ENCODE measurements at places on chromosomes 3 and 15.

GRCh38 chr3:54858093-54858785, 69.6 kb downstream of the LRTM1 start:
- no peak for DNase-seq

DNA sequence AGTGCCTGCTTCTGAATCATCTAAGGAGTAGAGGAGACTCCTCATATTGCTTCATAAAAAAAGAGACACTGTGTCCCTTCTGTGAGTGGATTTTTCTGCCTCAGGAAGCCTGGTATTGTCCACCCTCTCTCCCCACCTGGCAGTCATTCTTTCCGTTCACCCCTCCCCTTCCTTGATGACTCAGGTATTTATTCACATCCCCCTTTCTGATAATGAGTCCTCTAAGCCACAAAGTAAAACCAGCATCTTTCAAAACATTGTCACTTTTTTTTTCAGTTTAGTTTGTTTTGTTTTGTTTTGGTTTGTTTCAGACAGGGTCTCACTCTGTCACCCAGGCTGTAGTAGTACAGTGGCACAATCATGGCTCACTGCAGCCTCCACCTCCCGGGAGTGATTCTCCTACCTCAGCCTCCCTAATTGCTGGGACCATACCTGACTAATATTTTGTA, 65.2 kb upstream of the UBE2E1 start:
- no peak for DNase-seq

DNA sequence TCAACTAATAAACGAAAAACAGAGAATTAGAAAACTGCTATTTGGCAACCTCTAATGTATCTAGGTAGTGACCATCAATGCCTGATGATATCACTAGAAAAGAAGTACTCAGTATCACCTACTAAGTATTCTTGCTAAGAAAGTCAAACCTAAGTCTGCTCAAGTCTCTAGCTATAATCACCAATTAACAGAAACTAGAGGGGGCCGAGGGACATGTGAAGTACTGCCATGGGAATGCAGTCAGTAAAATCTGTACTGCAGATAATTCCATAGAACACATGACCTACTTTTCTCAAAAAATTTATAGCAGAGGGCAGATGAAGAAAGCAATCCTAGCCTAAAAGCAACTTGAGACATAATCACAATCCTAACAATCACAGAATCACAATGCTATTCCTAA, 51.4 kb downstream of the CPEB1 start:
- DNase-seq, result no peak

DNA sequence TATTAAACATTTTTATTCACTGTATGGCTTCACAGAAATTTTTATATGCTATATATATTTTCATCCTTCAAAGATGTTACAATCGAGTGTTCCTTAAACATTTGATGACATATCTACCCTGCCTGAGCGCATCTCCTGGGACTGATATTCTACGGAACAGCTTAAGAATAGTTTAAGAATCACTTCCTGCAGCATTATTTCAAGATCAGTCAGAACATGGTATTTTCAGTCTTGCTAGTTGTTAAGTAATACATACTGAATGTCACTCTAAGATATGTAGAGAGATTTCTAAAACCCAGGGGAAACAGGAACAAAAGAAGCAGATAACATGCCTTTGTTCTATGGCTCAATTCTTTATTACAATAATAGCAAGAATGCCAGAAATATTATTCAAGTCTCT, 8.7 kb downstream of the COL8A1 start:
- no peak for DNase-seq

GRCh38 chr15:48233246-48233645, 27.1 kb downstream of the SLC12A1 start:
- no peak for DNase-seq

DNA sequence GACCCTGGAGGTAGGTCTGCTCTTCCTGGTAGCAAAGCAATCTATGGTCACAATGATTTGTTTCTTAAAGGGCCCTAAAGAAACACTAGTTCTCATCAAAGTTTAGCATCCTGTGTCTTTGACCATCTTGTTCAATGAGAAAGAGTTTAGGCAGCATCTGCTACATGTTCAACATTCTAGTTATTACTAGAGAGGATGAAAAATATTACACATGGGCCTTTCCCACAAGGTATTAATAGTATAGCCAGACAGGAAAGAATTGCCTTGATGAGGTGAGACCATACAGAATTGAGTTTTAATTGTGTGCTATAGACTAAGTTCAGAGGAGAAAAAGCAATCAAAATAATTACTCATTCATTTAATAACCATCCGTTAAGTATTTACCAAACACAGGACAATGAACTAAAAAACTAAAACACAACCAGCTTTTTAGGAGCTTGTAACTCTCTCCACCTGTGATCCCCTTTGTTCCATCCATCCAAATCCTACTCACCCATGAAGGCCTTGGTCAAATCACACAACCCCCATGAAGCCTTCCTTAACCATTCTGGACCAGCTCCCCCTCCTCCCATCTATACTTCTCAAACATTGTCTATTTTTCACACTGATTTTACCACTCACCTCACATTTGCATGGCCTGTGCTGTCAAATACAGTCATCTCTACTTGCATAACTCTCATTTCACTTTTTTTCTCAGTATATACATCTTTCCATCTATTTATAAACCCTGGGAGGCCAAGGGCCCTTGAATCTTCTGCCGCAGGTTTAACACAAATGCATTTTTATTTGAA, 122.9 kb downstream of the RORA start:
- no peak for DNase-seq

DNA sequence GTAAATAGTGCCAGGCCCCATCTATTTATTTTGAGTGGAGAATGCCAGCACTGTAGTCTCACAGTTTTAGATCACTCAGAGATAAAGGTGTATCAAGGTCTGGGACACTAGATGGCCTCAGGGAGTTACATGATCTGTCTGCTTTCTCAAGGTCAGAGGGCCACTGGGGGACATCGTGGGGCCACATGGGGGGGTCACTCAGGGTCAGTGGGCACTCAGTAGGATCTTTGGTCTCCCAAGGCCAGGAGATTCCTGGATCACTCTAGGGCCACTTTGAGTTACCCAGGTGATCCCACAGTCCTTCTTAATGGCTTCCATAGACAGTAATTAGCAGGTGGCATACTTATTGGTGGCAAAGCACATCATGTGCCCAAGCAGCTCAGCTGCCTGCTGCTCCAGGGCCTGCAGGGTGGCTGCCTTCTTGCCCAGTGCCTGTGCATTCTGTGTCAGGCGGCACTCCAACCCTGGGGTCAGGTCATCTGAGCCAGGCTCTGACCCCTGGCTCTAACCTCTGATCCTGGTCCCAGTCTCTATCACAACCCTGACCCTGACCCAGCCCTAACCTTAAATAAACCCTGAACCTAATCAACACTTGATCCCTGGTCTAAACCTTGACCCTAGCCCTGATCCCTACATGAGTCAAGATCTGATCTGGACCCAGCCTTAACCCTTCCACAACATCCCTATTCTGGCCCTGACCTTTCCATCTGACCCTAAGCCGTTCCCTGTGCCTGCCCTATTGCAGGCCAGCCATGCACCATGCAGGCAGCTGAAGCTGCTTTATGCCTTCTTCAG, 1.8 kb upstream of the LAMB2 start:
- DNase-seq, result no peak

DNA sequence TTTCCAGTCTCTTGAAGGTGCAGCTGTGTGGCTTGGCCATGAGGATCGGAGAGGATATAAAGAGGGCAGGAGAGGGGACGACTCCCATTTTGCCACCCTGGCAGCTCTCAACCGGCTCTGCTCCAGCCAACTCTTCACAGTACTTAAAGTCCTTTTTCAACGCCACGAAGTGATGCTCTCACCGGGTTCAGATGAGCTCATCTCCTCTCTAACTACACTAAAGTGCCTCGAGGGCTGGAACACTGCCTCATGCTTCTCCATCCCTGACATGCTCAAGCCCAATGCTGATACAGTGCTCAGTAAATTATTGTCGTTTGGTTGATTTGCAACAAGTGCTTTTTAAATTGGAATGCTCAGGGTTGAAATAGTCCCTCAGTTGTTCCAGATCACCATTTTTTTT, 97.8 kb downstream of the GTPBP8 start:
- DNase-seq, result no peak

DNA sequence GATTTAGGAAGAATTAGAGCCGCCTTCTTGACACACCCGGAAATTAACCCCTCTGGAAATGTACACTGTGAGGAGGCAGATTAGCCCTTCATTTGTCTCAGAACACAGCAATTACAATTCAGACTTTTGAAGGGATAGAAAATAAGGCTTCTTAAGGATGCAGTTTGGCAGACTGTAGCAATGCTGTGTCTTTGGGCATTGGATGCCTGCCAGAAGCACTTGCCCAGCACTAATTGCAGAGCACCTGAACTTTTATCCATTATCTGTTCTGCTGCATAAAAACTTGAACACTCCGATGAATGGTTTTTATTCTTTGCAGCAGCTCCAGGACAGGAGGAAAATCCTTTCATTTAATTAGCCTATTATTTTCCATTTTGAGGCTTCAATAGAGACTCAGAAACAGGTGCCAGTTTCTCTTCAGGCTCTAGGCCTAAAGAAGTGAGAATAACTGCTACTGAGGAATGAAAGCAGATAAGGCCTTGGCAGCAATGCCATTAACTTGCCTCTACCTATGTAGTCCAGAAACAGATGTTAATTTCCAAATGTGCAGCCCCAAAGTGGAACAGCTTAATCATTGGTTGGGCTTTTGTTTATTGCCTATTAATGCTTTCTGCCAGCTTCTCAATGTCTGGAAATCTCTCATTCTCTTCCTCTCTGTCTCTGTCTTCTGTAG, 418.5 kb downstream of the NSUN3 start:
- no peak for DNase-seq

GRCh38 chr3:141105828-141106628, 54.9 kb downstream of the SPSB4 start:
- DNase-seq, result peak; percentile 63

- DNase-seq, result no peak
These were observed 4.4 kb upstream of the FOXP1 start for GRCh38 chr3:71587958-71588357.

DNA sequence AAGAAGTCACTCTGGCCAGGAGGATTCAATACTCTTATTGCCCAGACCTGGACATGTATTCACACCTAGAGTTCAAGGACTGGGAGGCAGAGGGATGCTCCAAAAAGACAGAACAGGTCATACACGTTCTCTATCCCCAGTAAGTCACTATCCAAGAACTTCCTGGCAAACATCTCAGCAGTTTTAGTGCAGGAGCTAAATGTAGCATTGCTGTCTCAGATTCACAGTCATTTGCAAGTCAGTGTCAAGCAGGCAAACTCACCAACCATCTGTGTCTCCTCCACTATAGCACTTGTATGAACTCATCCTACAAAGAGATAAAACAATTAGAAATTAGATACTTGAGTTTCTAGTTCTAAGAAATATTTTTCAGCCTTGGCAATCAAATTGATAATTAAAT, 38.4 kb downstream of the ABHD17C start:
- DNase-seq, result no peak

- DNase-seq, result no peak
These were observed 222.3 kb upstream of the LINGO1 start for GRCh38 chr15:77854980-77855379.

GRCh38 chr15:90209591-90209990, 8.5 kb downstream of the SEMA4B start:
- DNase-seq, result no peak

- DNase-seq, result peak; percentile 62
These were observed 675 bp downstream of the RBM15B start for GRCh38 chr3:51391566-51392354.

DNA sequence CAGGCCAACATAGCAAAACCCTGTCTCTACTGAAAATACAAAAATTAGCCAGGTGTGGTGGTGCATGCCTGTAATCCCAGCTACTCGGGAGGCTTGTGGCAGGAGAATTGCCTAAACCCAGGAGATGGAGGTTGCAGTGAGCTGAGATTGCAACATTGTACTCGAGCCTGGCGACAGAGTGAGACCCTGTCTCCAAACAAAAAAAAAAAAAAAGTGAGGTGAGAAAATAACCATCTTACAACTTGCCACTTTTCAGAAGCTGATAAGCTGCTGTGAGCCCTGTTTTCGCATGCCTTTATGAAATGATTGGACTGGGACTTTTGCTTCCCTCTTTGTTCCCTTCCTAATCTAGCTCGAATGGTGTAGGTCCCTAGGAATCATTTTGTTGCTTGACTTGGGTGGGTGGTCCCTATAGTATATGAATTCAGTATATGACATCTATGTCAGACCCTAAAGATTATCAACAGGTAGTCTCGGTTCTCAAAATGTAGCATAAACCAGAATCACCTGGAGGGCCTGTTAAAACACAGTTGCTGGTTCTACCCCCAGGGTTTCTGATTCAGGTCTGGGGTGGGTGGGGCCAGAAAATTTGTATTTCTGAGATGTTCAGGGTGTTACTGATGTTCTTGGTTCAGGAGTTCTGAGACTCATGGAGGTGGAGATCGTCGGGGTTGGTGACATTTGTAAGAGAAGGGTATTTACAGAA, 107.9 kb downstream of the FNDC3B start:
- DNase-seq, result no peak

DNA sequence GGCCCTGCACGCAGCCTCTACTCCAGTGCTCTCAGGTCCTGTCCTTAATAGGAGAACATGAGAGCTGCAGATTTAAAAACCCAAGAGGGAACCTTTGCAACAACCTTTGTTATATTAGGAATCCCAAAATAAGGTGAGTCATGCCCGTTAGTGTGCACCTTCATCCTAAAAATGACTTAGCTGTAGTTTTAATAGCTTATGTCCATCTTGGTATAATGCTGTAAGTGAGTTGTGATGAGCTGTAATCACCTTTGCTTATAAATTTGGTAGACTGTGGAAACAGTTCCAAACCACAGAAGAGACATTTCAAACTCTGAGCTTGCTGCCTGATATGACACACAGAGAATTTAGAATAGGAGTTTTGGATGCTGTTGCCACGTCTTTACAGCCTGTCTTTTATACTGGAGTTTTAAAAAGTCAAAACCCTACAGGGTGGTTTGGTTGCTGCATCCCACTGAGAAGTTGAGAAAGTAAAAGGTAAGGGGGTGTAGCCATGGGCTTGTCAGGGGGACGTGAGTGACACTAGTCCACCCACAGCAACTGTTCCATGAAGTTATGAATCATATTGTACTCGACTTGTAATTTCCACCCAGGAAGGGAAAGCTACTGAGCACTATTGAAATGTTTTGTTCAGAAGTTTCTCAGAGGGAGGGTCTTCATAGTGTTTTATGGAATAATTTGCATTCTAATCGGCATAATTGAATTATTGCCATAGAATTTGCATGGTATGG, 27.4 kb upstream of the CD47 start:
- no peak for DNase-seq

GRCh38 chr3:133112666-133113065, 74.5 kb downstream of the TMEM108 start:
- DNase-seq, result no peak

DNA sequence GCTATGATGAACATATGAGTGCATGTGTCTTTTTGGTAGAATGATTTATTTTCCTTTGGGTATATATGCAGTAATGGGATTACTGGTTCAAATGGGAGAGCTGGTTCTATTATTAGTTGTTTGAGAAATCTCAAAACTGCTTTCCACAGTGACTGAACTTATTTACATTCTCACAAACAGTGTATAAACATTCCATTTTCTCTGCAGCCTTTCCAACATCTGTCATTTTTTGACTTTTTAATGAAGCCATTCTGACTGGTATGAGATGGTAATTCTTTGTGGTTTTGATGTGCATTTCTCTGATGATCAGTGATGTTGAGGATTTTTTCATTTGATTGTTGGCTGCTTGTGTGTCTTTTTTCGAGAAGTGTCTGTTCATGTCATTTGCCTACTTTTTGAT, 1124.2 kb downstream of the NAALADL2 start:
- no peak for DNase-seq

Data from CD4-positive, alpha-beta T cell treated with Interleukin-12 subunit alpha and Interleukin-12 subunit beta, for 1 hour (primary cell).